ENCODE measurements at places on chromosomes 16 and 17.

- no peak for DNase-seq
Observed at GRCh38 chr17:45048795-45049563, 2.5 kb downstream of the DCAKD start.

DNA sequence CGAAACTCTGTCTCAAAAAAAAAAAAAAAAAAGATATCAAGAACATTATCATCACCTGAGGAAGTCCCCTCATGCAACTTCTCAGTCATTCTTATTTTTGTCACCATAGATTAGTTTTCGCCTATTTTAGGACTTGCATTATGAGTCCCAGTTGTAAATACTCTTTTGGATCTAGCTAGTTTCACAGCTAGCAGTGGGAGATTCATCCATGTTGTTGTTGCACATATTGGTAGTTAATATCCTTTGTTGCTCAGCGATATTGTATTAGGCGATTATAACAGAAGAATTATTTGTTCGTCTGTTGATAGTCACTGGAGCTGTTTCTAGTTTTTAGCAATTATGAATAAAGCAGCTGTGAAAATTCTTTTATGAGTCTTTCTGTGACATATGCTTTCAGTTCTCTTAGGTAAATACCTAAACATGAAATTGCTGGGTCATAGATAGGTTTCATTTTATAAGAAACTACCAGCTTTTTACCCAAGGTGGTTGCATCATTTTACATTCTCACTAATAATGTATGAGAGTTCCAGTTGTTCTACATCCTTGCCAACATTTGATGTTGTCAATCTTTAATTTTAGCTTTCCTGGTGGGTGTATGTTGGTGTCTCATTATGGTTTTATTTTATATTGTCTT, 40.7 kb upstream of the MAP3K14 start:
- no peak for DNase-seq

DNA sequence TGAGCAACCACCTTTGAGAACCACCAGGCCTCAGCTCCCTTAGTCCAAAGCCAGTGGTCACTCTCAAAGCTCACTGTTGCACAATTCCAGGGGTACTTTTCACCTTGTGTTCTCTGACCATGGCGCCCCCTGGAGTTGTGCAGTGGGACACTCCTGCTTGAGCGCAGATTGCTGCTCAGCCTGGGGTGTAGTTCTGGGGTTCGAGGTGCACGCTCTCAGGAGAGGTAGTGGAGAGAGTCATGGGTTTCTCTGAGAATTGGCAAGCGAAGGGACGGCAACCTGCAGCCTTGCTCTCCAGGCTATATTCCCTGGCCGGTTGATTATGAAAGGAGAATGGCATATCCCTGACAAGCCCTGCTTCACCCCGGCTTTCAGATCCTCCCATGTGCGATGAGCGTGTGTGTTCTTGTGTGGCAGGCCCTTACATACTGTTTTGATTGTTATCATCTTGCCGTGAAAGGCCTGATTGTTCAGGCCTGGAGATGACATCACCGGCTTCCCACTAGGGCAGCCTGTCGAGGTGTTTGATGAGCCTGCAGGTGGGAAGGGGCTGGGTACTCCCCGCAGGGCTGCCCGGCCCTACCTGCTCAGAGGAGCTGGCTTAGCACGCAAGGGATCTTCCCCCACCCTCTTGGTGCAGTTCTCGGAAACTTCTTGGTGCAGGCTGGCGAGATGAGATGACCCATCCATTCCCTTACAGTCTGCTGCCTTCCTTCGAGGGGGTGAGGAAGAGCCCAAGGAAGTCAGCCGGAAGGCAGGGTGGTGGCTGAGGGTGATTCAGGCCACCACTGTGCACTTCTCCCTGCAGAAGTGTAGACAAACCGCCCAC, 431.2 kb downstream of the SLC39A11 start:
- DNase-seq, result no peak

DNA sequence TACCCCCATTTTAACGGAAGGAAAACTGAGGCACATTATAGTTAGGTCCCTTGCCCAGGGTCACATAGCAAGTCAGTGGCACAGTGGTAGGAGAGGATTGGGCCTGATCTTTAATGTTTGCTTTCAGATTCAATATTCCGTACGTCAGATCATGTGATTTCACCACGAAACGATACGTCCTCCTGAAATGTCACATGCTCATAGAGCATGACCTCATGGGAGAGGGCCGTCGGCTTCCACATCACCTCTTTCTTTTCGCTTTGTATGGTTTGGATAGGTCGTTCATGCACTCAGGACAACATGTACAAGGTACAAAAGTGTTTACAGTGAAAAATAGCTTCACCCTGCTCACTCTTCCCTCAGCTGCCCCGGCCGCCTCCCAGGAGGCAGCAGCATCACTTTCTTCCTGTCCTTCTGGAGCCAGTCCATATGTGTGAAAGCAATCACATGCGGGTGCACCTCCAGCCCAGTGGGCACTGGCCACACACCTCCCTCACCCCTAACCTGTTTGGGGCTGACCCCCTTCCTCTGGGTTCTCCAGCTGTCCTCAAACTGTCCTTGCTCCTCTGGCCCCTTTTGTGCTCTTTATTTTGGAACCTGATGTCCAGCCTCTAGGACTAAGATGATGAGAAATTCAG, 199.9 kb downstream of the FOXL1 start:
- no peak for DNase-seq

GRCh38 chr16:19884611-19885450, at the start of gene GPRC5B:
Gene GPRC5B, minus strand, starts transcription at chr16:19884848. Its CDS starts 12,003 bp downstream, at chr16:19872845.
- DNase-seq, result no peak
